Stimulated activated CD4-positive, alpha-beta T cell treated with anti-CD3 and anti-CD28 coated beads, Interleukin-15, amount 100 ng/mL, for 48 hours (primary cell): ENCODE measurements at places on chromosomes 13 and 19.

GRCh38 chr13:33004511-33004910, 11.7 kb upstream of the KL start:
- DNase-seq, result no peak

DNA sequence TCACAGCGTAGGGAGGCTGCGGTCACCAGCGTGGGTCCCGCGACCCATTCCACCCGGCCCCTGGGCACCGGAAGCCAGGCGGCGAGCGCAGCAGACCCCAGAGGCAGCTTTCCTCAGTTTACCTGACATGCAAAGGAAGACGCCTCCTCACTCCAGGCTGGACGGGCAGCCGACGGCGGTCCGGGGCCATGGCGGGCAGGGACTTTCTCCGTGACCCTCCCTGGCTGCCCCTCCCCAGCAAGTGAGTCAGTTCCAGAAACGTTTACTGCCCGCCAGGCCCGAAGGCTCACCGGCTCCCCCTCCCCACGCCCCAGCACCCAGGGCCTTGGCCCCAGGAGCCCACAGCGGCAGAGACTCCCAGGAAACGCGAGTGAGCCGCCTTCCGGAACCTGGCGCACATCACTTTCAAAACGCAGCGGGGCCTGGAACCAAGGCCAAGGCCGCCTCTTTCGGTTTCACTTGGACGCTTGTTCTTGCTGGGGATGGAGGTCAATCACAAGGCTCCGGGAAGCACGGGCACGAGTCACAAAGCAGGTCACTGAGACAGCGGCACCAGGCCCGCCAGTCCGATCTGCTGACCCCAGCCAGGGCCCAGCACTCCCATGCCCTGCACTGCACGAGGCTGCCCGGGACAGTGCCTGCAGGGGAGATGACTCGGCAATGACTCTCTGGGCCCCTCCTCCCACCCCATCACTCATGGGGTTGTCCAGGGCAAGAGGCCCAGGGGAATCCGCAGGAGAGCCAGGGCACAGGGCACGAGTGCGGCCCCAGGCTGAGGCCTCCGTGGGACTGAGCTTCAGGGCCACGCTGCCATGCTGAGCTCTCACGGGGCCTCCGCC, 5.3 kb downstream of the SBNO2 start:
- no peak for DNase-seq

GRCh38 chr19:53554804-53555203, 16.9 kb downstream of the ZNF331 start:
- DNase-seq, result no peak

DNA sequence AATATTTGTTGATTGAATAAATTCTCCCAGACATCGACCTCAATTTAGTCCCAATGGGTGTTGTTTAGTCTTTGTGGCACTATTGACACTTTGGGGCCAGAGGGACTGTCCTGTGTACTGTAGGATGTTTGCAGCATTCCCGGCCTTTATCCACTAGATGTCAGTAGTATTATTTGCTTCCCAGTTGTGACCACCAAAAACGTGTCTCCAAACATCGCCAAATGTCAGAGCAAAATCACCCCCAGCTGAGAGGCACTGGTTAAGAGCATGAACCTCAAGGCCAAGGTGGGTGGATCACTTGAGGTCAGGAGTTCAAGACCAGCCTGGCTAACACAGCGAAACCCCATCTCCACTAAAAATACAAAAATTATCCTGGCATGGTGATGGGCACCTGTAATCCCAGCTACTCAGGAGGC, 15.4 kb downstream of the NLRP12 start:
- no peak for DNase-seq

GRCh38 chr19:3194106-3195087, 8.7 kb downstream of the NCLN start:
- no peak for DNase-seq

DNA sequence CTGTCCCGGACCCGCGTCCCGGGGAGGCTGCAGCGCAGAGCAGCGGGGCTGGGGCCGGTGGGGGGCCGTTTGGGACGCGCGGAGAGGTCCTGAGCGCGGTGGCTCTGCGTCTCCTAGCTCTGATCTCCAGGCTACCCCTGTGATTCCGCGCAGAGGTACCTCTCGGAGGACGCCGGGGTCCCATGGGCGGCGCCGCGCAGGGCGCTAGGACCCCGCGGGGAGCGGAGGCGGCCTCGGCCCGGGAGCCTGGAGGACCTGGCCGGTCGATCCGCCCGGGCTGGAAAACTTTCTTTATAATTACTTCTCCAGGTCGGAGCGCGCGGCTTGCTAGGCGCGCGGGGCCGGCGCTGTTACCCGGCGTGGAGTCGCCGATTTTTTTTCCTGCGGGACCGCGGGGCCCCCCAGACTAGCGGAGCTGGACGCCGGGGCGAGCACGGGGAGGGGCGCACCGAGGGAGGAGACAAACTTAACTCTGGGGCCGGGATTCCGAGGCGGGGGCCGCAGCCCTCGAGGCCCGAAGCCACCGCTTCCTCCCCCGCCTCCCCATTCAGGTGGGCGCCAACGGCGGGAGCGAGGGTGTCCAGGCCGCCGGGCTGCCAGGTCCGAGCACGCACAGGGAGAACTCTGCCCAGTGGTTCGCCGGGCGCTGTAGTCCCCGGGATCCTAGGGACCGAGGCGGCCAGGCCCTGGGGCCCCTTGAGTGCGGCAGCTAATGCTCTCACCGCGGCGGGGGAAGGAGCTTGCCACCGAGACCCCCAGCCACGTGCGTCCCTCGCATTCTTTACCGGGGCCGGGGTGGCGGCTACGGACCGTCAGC, 848 bp upstream of the CEBPA start:
- DNase-seq, result no peak

GRCh38 chr19:32652894-32653598, 21.9 kb downstream of the ANKRD27 start:
- DNase-seq, result no peak
